ENCODE measurements at places on chromosomes 6 and 20.

GRCh38 chr20:58895448-58896180, 43.1 kb downstream of the GNAS start:
- peak; percentile 14 for DNase-seq

DNA sequence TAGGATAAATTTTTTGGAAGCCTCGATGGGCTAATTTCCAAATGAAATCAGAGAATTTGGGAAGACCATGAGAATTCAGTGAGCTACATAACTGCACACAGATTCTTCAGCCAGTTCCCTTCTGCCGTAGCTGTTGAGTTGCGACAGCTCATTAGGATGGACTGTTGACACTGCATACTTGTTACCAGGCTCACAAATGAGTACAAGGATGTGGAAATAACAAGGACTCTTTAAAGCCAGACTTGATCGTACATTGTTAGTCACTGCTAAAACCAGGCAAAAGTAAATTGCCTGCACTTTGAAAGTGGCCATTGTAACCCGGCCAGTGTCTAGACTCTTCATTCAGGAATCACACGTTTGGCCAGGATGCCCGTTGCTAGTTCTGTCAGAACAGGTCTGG, 37.0 kb downstream of the NDUFAF5 start:
- DNase-seq, result no peak

- no peak for DNase-seq
These were observed 12.7 kb downstream of the SLA2 start for GRCh38 chr20:36633285-36633772.

GRCh38 chr6:143205991-143206390, 145.3 kb downstream of the AIG1 start:
- no peak for DNase-seq

GRCh38 chr6:33070909-33071308, 2.5 kb downstream of the HLA-DPA1 start:
- no peak for DNase-seq

GRCh38 chr20:38203981-38204357, 38.9 kb upstream of the TGM2 start:
- peak; percentile 2 for DNase-seq

- DNase-seq, result no peak
These were observed 206.3 kb downstream of the THBS2 start for GRCh38 chr6:169047345-169047744.

DNA sequence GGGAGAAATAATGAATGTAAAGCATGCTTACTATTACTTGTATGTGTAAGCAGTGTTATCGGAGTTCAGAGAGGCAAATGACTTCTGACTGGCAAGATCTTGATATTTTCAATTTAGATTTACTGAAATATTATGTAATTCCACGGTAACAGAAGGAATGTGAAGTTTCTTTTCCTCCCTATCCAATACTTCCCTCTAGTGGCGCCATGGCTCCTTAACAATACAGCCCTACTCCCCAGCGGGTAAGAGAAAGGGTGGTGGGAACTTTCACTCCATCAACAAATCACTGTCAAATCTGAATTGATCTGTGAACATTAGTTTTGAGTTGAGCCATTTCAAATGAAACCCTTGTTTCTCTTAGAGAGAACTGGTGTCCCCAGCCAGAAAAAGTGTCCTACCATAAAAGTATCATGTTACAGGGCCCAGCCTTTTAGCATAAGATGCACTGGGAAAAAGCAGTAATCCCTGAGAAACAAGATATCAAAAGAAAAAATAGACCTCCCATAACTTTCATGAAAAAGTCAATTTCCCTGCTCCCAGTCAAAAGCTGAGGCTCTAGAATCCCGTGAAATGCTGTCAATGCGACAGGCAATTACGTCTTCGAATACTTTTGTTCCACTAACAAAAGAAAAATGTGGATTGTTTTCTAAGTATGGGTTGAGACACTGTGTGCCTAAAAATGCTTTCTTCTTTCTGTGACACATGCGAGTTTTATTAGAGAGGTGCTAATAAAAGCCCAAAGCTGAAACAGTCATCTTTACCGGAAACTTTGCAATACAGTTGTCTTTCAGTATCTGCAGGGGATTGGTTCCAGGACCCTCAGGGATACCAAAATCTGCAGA, 12.9 kb downstream of the COX7A2 start:
- DNase-seq, result peak; percentile 82

DNA sequence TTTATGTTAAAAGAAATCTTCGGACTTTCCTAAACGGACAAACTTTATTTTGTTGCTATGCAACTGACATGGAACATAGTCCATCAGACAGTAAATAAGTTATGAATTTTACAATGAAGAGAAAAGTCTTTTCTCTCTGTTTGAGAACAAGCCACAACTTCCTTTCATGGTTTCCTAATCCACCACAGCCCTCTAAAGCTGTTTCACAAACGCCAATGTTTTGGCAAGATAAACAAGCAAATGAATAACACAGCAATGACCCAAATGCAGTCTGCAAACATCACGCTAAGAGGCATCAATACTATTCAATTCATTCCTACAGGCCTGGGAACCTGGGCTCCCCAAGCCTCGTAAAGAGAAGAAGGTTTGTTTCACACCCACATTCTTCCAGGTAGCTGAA, 60.4 kb downstream of the HAO1 start:
- peak; percentile 64 for DNase-seq

GRCh38 chr20:54645445-54646155, 170.2 kb downstream of the DOK5 start:
- DNase-seq, result no peak

DNA sequence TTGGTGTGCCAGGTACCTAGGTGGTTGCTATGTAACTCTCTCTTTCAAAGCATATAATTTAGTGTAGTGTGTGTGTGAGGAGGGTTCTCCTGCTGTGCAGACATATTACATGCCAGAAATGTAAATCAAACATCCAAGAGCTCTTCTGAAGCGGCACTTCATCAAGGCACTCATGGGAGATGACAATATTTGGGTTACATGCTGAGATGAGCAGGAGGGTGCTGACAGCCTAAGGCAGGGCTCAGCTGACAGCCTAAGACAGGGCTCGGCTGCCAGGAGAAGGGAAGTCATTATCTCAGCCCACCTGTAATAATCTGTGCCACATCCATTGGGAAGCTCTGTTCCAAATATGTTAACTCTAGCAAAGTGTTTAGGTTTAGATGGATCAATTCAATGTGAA, 39.1 kb downstream of the ADGRF5 start:
- no peak for DNase-seq

DNA sequence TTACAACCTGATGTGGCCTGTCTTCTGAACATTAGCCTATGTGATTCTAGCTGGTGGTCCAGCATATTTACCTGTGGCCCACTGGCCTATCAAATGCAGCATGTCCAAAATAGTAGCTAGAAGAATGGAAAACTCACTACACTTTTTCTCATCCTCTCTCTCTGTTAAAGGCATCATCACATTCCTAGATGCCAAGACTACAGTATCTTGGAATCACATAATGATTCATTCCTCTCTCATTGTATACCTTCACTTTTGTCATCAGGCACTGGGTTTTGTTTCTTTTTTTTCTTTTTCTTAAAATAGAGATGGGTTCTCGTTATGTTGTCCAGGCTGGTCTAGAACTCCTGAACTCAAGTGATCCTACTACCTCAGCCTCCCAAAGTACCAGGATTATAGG, 45.0 kb downstream of the FAM83B start:
- no peak for DNase-seq

DNA sequence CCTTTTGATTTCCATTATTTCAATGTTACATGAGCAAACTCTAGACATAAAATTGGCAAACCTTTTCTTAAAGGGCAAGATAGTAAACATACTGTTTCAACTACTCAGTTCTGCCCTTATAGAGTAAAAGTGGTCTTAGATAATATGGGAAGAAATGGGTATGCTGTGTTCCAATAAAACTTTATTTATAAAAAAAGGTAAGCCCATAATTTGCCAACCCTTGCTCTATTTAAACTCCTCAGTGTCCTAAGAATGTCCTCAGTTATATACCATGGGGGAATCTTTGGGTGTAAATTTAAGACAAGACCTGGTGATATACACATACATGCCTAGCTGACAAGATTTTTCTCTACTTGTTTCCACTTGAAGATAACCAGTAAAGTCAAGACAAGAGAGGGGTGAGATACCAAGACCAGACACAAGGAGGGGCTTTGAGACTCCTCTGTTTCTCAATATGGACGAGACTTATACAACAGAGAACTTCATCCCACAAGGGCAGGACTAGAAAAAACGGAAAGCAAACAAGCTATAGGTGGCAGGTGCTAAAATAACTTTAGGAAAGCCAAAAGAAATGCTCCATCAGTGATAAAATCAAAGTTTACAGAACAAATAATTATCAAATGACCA, 10.5 kb downstream of the SNX3 start:
- peak; percentile 70 for DNase-seq

- DNase-seq, result no peak
These were observed 26.2 kb upstream of the BTN3A2 start for GRCh38 chr6:26338810-26339209.

DNA sequence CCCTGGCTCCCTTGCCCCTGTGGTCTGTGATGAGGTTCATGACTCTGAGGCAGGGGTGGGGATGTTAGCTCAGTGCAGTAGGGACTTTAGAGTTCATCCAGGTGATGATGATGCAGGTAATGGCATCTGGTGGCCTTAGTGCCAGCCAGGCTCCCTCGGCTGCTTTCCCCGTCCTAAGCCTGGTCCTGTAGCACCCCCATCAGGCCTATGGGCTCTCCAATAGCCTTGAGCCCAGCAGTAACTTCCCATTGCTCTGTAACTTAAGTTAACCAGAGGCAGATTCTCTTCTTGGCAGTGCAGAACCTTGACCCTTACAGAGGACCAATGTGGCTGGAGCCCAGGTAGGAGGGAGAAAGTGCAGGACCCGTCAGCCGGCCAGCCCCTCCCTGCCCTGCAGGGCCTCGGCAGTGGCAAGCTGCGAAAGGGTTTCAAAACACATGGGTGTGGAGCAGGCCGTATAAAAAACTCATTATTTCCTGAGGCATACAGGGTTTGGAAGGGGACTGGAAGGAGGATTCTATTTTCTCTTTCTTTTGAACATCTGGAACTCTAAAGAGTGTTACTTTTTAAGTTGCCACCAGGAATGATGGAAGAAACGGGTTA, 406.9 kb downstream of the CDH26 start:
- peak; percentile 0 for DNase-seq

DNA sequence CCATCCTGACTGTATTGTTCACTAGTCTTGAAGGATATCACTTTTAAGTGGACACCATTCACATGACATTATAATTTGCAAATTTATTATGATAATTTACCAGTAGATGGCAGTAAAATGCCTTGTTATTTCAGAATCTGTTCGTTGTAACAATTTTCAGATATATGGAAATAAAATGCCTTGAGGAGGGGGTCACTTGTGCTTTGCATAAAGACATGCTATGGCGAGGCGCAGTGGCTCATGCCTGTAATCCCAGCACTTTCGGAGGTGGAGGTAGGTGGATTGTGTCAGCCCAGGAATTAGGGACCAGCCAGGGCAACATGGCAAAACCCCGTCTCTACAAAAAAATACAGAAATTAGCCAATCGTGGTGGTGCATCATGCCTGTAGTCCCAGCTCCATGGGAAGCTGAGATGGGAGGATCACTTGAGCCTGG, 9.0 kb upstream of the NCOA6 start:
- peak; percentile 81 for DNase-seq

GRCh38 chr6:11931296-11932035, 80.6 kb upstream of the HIVEP1 start:
- DNase-seq, result peak; percentile 59

DNA sequence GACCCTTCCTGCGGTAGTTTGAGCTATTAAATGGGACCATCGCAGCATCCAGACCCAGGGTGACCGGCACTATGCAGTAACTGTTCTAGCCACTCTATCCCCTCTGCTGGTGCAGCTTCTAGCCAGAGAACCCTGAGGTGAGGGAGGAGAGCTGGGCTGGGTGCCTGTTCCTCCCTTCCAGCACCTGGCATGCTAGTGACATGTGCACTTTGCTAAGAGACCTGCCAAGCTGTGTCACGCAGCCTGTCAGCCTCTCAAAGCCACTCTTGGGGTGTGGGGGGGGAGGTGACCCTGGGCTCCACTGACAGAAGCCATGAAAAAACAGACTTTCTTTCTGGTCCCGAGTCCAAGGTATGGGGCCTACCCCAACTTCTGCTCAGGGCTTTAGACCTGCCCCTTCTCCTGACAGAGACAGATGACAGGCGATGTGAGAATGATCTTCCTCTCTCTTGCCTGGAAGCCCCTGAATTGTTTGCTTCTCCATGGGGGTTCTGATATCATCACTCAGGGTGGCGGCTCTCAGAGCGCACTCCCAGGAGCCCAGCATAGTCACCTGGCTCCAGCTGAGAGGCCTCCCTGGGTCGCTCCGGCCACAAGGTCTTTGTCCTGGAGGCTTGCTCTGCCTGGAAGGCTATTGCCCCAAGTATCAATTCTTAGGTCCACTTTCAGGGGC, 47.2 kb upstream of the MLN start:
- DNase-seq, result no peak

GRCh38 chr6:40160826-40161225, 226.6 kb upstream of the MOCS1 start:
- DNase-seq, result peak; percentile 14

- DNase-seq, result peak; percentile 44
These were observed 6.6 kb upstream of the SRSF6 start for GRCh38 chr20:43450841-43451799.

DNA sequence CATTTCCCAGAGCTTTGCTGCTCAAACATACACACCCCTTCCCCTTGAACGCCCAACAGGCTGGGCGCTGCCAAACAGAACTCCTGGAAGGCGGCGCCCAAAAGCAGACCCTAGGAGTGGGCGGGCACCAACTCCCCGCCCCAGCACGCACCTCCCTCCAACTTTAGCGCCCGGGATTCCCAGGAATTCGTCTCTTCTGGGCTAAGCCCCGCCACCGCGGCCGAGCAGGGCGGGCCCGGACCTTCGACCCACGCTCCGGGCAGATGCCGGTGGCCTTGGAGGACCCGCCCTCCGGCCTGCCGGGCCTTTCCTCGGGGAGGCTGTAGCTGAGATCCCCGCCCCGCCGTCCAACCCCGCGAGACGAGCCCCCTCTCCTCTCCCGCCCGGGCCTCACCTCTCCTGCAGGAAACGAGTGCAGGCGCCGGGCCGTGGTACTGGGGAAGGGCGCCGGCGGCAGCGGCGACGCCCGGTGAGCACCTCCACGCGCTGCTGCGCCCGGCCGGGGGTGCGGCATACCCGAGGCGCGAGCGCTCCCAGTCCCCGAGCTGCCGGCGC, 659 bp downstream of the MCUR1 start:
- peak; percentile 86 for DNase-seq
